ENCODE measurements at places on chromosomes 7 and 10.

DNA sequence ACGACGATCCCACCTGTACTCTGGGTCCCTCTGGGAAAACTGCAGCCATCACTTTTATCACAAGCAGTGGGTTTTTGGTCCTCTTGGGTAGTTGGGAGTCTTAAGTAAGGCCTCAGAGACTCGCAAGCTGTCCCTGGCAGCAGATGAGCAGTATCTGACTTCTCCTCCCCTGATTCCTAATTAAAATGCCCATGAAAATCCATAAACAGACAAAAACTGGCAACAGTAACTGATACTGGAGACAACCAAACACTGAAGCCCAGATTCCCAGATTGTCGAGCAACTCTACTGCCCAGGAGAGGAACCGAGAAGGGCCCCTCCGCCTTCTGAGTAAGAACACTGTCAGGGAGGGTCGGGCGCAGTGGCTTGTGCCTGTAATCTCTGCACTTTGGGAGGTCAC is 333.8 kb downstream of the CALN1 start:
- DNase-seq = no peak

GRCh38 chr7:127391591-127392181 is 822 bp downstream of the ZNF800 start:
- DNase-seq = peak; percentile 25

GRCh38 chr10:35895331-35895730 is 253.2 kb upstream of the FZD8 start:
- DNase-seq = no peak

- no peak for DNase-seq
These were observed 14.4 kb upstream of the APBB1IP start for GRCh38 chr10:26423722-26424121.

DNA sequence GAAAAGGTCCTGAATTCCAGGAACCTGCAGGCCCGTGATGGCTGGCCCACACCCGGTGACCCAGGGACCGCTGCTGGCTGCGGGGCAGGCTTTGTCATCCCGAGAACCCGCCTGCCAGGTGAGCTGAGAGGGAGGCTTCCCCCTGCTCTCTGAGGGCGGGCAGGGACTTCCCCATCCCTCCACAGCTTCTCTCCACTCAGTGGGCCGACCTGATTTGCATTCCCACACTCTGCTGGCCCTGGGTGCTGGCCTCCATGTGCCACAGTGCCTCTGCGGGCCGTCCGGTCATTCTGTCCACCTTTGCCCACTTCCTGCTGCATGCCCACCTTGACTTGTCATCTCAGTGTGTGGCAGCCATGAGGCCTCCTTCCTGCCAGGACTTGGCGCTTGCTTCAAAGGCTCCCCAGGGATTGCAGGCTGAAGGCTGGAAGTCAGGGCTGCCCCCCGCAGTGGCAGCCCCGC is 35.3 kb downstream of the PALD1 start:
- peak; percentile 8 for DNase-seq

DNA sequence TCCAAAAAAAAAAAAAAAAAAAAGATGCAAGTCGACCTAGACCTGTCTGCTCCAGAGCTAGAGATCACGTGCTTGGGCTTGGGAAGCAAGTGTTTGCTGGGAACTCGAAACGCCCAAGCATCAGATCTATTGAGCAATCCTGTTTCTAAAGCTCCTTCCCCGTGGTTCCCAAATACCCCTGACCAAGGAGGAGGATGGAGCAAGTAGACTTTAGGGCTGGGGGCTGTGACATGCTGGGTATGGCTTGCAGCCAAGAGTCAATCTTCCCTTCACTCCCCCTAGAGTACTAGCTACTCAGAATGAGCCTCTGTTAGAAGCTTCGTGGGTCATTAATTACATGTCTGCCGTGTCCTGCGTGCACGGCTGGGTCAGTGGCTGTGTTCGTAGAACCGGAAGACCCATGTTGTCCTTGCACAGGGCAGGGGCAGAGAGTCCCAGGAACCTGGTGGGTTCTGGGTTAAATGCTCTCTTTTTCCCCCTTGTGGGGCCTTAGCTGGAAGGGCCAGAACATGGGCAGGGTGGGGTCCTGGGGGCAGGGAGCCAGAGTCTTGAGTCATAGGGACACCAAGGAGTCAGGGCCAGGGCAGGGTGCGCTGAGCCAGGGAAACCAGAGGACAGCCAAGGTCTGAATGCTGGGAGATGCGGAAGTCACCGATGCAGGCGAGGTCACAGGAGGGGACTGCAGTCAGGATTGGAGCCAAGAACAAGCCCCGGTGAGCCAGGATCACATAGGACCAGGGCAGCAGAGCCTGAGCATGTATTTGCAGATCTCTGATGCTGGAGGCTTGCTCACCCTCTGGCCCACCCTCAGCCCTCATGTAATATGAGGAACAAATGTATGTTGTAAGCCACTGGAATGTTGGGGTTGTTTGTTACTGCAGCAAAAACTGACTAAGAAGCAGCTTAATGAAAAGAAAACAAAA is 34.6 kb upstream of the TPST1 start:
- DNase-seq = no peak

DNA sequence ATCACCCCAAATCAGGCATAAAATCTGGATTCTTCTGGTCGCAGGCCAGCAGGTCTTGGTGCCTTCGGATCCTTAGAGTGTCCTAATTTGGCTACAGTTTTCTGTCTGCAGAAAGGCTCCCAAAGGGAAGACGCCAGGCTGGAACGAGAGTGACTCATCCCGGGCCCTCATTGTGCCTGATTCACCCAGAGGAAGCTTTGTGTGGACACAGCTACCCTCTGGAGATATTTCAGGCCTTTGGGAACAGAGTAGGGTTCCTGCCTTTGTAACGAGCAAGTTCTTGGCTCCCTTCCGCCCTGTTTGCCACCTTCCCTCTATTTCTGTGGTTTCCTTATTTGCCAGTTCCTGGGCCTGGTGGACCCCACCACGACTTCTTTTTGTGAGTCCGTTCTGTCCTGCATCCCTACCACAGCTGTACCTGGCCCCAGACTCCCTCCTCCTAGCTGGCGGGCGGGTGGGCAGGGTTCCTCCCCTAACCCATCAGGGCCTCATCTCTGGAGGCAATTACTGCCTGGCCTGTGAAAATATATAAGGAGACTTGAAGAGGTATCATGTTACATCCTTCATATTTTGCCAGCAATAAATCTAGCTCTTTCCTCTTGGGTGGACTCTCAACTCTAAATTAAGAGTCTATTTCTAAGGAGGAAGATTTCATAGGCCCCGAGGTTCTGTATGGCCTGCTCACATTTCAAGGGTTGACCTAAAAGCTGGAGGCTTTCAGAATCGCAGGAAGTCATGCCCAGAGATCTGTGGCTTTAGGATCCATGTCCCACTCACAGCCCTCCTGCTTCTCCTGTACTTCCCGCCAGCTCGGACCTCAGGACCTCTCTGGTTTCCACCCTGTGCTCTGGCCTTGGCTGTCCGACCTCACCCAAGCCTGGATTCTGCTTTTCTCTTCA is 219.2 kb upstream of the ZNF32 start:
- DNase-seq = no peak

GRCh38 chr10:46232084-46232483 is 54.7 kb upstream of the ANTXRL start:
- DNase-seq = no peak

DNA sequence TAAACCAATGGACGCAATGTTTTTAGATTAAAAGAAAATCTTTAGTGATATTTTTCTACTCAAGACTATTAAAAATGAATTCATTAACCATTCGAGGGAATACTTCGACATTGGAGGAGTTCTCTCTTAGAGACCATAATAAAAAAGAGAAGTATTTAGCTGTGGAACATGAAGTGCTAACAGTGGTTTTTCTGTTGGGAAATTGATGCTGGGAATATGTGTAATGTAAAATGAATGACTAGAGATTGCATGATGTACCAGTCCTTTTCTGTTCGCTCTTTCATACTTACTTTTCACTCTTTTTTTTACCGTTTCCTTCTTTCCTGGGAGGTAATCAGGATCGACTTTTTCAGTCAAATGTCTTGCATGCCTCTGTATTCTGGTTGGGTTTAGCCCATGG is 41.3 kb downstream of the ST7 start:
- DNase-seq = no peak

- DNase-seq = no peak
These were observed 107.6 kb downstream of the DNAJC1 start for GRCh38 chr10:21895932-21896331.

- DNase-seq = no peak
These were observed 33.5 kb upstream of the SFRP5 start for GRCh38 chr10:97805096-97805884.

GRCh38 chr7:55871932-55872485 is 9.5 kb upstream of the SEPTIN14 start:
- DNase-seq = no peak

DNA sequence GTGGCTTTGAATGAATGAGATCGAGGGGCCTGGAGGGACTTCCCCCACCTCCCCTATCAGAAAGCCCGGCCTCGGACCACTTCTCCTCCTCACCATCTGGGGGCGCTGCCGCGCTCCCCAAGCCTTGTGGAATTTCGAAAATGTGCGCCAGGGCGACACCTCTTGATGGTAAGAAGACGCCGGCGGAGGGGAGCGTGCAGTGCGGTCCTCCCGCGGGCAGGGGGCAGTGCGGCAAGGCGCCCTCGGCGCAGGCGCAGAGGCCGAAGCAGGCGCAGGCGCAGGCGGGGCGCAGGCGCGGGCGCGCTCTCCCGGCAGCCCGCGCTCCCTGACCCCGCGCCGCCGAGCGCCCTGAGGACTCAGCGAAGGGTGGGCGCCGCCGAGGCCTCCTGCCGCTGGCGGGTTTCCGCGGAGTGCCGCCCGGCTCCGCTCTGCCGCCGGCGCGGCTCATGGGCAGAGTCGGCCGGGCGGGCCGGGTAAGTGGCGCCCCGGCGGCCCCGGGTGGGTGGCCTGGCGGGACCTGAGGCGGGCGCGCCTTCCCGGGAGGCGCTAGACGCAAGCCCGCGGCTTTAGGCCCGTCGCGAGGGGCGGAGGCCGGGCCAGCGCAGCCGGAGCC is at the start of gene RBM17:
TSS of gene RBM17 (plus strand) at position 314 of the 613 bp plus-strand sequence. CDS start 8,032 bp downstream, outside the sequence.
- DNase-seq = peak; percentile 97

GRCh38 chr7:44325201-44325671 is at the start of gene CAMK2B:
CAMK2B (minus strand) TSS chr7:44325594; CDS start chr7:44325421, 173 bp downstream.
- no peak for DNase-seq

GRCh38 chr10:6120691-6121090 is 31.9 kb downstream of the RBM17 start:
- no peak for DNase-seq

- DNase-seq = no peak
These were observed 242.4 kb downstream of the GFRA1 start for GRCh38 chr10:116030576-116030975.

- DNase-seq = peak; percentile 72
These were observed at the start of gene PTPRE for GRCh38 chr10:127906548-127907377. PTPRE (plus strand) TSS chr10:127907103; CDS start chr10:128040882, 133,779 bp downstream.

- DNase-seq = no peak
These were observed 3.8 kb downstream of the KAZALD1 start for GRCh38 chr10:101065481-101066145.

DNA sequence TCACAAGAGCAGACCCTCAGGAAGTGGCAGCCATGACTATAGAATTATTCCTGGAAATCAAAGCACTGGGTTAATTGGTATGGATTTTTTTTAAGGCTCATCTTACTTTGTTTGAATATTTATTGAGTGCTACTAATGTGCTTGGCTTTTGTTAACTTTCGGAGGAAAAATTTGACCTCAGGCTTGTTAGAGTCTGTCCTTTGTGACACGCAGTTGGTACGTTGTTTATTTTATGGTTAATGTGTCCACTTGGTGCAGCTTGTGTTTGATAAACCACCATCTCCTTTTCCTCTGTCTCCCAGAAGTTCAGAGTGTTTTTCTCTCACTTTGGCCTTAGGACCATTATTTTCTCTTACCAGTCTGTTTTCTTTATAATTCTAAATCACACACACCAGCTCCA is 268.6 kb downstream of the SDK1 start:
- DNase-seq = no peak

DNA sequence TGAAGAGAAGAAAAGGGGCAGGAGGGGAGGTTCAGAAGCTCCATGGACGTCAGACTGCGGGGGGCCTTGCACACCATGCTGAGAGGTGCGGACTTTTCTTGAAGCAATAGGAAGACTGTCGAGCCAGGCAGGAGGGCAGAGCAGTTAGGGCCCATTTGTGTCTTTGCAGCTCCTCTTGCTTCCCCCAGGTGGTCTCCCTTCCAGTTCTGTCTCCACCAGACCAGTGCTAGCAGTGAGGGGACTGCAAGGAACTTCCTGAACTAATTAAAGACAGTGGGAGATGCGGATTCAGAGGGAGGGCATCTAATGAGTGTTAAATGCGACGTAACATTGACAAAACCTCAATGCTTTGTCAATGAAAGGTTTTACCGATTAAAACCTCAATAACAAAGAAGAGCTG is 225.4 kb downstream of the USP6NL start:
- DNase-seq = no peak

DNA sequence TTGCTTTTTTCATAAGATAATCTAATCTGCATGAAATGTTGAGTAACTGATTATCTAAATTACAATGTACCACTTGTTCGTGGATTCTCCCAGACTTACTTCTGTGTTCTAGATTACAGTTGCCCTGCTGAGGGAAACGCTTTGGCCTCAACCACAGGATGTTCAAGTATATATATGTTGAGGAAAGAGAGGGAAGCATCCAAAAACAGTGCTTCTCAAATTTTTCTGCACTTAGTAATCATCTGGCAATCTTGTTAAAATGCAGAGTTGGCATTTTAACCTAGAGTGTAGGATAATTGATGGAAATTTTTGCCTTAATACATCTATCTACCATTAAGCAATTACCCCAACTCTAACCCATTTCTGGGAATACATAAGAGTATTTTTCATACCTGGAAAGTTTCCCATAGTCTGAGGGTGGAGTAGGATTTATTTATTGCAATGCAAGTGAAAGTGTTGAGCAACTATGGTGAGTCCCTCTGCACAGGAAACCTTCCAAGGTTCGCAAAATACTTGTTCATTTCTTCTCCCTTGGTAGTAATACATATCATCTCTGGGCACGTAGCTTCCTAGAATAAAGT is 59.6 kb upstream of the C1GALT1 start:
- DNase-seq = no peak

DNA sequence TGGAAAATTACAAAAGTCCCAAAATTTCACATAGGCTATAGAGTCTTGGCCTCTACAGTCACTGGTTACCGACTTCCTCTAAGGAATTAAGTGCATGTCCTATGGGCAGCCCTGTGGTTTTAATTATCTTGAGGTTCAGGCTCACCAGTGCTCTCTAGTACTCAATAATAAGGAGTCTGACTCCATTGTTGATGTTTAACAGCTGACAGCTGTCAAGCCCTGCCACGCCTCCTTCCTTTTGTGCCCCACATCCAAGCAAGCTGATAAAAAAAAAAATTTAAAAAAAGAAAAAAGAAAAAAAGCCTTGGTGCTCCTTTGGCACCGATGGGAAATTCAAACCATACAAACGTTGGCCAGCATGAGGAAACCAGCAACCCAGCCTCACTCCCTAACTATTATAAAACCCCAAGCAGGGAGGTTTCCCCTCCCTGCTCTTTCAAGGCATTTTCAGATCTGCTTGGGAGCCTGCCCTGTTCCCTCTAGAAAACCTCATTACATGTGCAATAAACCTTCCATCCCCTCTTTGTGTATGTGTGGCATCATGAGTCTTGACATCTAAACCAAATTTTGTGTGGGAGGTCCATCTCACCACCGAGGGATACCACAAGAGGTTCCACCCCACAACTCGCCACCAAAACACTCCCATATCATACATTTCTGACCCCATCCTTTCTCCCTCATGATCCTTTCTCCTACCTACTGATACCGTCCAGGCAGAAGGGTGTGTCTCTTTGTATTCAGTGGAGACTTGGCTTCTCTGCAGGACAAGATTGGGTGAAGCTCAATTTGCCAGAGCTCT is 70.9 kb upstream of the CCDC71L start:
- no peak for DNase-seq
